ENCODE measurements at places on chromosomes 11 and 22.

DNA sequence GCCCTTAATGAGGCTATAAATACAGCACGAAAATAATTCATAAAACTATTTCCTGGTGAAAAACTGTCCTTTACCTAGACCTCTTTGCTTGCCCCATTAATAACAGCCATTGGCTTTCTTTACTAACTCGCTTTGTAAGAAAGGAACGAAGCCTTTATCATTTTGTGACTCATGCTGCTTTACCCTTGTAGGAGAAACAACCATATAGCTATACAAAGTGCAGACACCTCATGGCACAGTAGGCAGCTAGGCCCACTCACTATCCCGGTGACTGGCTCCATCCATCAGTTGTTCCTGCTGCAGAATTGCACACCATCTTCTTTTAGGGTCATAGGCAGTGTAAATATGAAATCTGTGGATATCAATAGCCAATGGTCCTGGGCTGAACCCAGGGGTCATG, 85.8 kb downstream of the LDLRAD3 start:
- DNase-seq = no peak

DNA sequence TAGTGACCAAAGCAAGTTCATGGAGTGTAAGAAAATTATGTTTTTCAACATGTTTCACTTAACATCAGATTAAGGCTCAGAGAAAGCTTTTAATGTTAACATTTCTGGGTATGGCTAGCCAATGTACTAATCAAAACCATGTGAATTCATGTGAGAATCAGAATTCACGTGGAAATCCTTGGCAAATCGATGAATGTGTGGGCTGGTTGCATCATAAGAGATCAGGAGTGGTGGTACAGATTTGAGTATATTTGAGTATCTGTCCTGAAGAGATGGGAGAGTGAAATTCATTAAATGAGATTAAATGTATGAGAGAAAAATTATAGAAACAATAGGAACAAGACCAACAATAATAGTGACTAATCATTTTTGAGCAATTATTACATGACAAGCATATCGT, 638.6 kb upstream of the ANO5 start:
- no peak for DNase-seq

- no peak for DNase-seq
These were observed 270.8 kb upstream of the SESN3 start for GRCh38 chr11:95501761-95502266.

- DNase-seq = no peak
These were observed 524.2 kb upstream of the CHORDC1 start for GRCh38 chr11:90747057-90747456.
